Activated T-cell treated with anti-CD3 and anti-CD28 coated beads for 1 hour (primary cell): ENCODE measurements at places on chromosomes 5 and 9.

- DNase-seq = no peak
Observed at GRCh38 chr5:160423099-160423498, 1.4 kb downstream of the PTTG1 start.

GRCh38 chr5:40233268-40233667, 446.4 kb upstream of the PTGER4 start:
- DNase-seq = no peak

DNA sequence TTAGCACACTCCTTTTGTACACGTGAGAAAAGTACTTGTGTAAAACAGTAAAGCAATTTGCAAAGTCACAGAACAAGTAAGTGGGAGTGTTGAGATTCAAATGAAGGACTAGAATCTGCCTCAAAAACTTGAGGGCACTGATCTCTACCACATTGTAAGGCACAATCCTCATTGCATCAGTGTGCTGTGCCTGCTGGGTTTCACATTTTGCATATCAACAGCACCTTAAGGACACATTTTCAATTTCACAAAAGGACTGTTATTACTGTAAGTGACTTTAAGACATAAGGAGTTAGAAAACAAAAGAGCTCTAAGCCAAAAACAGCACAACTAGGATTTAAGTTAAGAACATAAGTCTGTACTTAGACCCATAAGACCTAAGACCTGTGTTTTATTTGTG, 44.7 kb upstream of the HK3 start:
- DNase-seq = no peak

DNA sequence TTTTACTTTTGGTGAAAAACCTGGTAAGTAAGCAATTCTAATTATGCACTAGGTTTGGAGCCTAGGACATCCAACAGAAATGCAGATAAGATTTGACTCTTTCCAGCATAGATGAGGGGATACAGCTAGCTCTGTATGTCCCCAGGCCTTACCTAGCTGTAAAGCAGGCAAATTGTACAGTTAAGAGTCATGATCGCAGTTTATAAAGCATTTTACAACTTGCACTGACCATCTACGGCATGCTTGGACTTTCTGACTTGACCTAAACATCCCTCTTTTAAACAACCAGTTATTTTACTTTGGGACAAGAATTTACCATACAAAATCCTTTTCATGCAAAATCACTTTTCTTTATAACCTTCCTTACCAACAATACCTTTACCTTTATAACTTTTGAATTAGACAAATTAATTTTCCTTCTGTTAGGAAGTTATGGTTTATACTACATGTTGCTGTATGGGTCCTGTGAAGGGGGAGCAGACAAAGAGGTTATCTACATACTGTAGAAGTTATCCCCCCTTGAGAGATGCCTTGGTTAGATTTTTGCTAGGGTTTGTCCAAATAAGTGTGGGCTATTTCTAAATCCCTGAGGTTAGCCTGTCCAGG, 36.8 kb downstream of the FGD3 start:
- DNase-seq = no peak

DNA sequence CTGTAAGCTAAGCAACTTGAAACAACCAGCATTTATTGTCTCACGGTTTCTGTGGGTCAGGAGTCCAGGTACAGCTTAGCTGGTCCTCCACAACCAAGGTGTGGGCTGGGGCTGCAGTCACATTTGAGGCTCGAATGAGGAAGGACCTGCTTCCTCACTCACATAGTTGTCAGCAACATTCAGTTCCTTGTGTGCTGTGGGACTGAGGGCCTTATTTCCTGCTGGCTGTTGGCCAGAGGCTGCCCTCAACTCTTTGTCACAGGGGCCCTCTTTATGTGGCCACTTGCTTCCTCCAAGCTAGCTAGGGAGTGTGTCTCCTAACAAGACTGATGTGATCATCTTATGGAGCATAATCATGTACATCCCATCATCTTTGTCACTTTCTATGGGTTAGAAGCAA, 29.2 kb upstream of the SEMA4D start:
- no peak for DNase-seq

GRCh38 chr5:143135832-143136551, 267.5 kb downstream of the NR3C1 start:
- no peak for DNase-seq

DNA sequence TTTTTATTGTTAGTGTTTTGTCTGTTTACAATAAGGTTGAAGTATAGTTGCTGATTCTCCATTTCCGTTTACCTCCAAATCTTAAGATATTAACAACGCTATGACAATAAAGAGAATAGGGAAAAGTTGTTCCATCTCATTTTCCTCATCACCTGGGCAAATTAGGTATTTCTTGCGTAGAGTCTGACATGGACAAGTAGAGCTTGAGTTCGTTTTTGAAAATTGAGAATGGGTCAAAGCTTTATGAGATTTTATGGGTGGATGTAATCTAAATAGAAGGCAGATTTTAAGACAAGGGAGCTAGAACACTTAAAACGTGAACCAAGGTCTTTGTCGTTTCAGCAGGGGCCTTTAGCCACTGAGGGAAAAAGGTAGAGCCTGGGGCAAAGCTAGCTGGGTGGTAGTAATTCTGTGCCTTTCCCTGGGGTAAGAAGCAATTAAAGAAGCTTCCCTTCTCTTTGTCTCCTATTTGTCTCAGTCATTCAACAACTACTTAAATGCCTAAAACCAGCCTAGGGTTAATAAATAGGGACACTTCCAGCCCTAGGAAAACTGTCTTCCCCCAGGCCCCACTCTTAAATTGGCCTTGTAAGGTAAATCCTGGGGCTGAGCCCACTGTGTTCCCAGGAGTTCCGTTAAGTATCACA, 551 bp upstream of the CAAP1 start:
- no peak for DNase-seq

GRCh38 chr5:111347021-111347420, 122.8 kb downstream of the CAMK4 start:
- DNase-seq = no peak

DNA sequence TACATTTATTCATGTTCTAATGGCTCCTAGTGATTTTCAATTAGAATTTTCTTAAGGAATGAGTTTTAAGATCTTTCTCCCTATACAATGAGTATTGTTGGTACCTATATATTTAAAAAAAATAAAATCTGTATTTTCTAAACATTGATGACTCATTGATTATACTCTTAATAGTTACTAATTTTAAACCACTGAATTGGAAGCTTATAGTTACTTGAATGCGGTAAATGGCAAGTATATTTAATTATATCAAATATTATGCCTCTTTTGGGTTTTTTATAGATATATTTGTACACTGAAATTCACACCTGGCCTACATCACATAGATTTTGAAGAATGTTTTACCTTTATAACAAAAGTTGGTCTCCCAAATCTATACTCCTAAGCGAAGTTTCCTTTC, 38.9 kb upstream of the ALDH1A1 start:
- DNase-seq = no peak
